ENCODE measurements at places on chromosomes 1 and 21.

DNA sequence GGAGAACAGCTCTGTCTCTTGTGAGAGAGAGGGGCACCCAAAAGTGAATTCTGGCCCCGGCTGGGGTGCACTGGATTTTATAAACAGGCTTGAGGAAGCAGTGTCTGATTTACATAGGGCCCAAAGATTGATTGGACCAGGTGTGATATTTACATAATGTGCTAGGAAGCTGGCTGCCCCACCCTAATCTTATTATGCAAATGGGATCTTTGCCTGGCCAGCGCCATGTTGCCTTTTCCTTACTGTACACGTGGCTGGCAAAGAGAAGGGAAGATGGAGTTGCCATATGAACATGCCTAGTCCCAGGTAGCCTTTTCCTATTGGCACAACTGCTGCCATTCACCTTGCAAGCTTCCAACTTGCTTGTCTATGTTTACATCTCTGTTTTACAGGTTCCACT lies 29.0 kb upstream of the CFHR4 start:
- DNase-seq = peak; percentile 39

DNA sequence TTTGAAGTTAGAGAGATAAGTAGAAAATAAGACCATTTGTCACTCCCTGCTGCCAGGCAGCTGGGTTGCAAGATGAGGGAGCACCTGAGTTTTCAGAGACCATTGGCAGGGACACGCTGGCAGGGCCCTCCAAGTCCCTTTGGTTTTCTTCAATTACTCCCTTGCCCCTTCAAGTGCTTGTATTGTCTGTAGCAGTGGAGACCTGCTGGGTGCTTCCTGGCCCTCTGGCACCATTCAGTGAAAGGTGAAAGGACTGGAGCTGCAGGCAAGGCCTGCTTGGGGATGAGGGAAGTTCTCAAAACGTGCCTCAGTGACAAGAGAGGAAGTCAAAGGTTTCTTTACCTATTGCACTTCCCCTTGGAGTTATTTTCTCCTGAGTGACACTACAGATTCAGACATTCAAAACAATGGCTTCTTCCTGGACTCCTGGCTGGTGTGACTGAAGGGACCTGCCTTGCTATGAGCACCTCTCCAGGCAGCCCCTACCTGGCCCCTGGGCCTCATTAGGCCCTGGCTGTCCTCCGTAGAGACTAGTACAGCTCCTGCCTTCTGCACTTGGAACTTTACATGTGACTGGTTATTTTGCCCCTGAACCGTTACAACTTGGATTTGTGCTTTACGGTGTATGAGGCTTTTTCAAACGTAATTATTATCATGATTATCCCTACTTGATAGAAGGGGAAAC lies 100.1 kb downstream of the C1orf21 start:
- DNase-seq = no peak

DNA sequence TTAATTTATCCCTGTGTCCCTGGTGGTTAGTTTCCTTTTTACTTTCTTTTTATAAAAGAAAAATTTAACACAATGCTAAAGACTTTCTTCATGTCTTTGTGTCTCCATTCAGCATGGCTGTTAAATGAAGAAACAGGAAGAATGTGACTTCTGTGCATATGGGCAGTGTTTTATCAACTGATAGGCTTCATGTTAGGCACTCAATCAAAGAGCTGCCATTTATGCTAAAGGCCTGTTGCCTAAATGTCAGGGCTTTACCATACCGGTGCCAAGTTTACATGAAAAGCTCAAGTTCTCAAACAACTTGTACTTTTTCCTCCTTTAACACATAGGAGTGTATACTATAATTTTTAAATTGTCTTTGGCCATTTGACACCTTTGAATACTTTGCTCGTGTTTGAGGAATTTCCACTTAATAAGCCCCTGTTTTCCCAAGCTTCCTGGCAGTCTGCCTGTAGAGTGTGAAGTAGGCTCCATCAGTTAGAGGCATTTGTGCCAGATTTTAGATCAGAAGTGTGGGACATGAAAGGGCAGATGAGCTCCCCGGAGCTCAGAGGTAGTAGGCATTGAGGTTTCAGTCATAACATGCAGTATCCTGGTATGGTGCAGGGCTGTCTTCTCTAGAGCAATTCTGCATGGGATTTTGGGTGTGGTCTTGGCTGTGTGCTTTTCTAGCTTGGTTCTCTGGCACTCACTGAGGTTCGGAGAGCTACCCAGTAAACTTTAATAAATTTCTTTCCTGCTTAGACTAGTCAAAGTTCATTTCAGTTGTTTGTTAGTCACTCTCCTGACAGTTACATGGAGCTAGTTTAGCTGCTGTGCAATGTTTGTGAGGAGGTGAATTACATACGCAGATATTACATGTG lies 119.0 kb downstream of the LEPR start:
- no peak for DNase-seq

GRCh38 chr1:101219924-101220870 lies 16.6 kb upstream of the S1PR1 start:
- no peak for DNase-seq

DNA sequence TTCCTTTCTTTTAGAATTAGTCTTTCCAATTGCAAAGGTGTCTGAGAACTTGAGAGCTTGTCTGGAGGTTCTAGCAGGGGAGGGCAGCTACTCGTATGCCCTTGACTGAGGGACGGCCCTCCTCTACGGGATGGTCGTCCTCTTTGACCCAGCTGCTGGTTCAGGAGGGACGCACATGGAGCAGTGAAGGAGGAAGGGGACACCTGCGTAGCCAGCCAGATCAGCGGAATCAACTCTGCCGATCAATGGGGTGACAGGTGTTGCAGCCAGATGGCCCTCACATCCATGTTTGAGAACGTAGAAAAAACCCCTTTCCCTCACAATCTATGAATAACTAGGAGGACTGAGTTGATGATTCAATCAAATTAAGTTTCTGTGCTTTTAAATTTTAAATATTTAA lies 15.7 kb upstream of the A3GALT2 start:
- DNase-seq = no peak

DNA sequence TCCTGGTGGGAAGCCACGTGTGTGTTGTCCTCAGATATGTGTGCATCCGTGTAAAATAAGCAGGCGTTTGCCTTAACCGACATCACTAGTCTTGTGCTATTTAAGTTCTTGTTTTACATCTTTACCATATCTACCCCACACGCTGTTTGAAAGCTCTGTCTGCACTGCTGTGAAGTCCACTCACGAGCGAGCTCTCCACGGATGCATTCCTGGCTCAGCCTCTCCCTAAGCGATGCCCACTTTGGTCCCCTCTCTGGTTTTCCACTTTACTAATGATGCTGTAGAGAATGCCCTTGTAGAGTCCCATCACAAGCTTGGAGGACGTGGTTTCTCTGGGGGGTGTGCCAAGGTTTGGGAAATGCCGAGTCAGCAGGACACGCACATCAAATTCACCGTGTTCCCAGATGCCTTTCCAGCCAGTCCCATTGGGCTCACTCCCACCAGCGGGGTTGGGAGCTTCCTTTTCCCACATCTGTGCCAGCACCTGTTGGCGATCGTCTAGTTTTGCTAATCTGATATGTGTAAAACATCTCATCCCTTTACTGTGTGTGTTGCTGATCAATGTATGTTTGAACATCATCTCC lies 43.8 kb downstream of the ACTL8 start:
- no peak for DNase-seq

DNA sequence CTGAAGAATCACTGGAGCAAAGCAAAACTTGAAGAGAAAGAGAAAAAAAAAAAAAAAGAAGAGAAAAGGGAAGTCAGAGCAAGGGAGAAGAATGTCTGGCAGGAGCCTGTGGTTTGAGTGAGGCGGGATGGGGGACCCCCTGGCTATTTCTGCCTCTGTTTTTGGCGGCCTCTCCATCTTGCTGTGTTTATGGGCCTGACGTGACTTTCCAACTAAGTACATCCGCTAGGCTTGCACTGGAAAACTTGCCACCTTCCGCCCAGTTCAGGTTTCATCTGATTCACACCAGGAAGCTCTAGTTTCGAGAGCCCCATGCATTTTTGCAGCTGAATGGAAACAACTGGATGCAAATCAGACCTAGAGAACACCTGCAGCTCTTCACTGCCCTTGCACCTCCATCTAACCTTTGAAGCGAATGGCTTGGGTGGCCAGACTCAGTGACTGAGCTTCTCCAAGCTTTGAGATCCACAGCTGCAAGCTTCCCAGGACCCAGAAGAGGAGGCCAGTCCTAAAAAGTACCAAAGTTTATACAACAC lies 28.0 kb downstream of the TBX15 start:
- DNase-seq = no peak

- no peak for DNase-seq
Observed at GRCh38 chr1:15201221-15201620, 45.8 kb upstream of the FHAD1 start.

GRCh38 chr21:37766129-37766528 lies 150.1 kb downstream of the KCNJ6 start:
- DNase-seq = no peak

GRCh38 chr1:36322786-36323635 lies 434 bp downstream of the EVA1B start:
- DNase-seq = no peak

DNA sequence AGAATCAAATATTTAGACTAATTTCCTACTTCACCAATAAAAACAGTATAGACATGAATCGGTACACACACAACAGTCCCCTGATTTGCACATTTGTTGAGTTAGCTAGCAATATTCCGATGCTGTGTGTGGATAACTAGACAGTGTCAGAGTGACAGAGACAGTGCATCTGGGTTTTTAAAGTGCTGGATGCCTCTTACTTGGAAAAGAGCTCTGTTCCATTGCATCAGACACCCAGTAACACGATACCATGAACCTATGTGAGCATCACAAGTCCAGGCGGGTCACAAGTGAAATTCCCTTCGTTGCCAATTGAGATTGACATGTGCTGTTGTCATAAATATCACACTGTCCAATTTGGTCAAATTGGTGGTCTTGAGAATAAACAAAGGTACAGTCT lies 82.0 kb upstream of the ESRRG start:
- no peak for DNase-seq

- DNase-seq = no peak
Observed at GRCh38 chr1:32954168-32954567, 10.4 kb downstream of the RNF19B start.

GRCh38 chr1:40648928-40649591 lies 16.4 kb downstream of the RIMS3 start:
- DNase-seq = no peak
